ENCODE measurements at places on chromosomes 7 and 10. TPM values are rescaled to one million over a fixed set of nuclear protein-coding genes. Genes with fewer than 3 reads are reported as not detected.

Gene P4HA1
- 51.8 TPM for total RNA-seq

Gene LSM8
- total RNA-seq, result 49.9 TPM

Gene ZFAND4
- 11.5 TPM for total RNA-seq

Gene CALHM3
- total RNA-seq, result not detected

Gene BTBD16
- total RNA-seq, result not detected

Gene FAM25A
- not detected for total RNA-seq

Gene FOXK1
- 33.9 TPM for total RNA-seq

Gene CDHR1
- total RNA-seq, result 0.62 TPM

Gene CDK5
- total RNA-seq, result 16.7 TPM

Gene SCART1
- total RNA-seq, result 1.7 TPM

Gene MYOZ1
- total RNA-seq, result not detected

Gene COPS6
- 88.6 TPM for total RNA-seq

Gene PALD1
- 6.7 TPM for total RNA-seq

Gene LRRN3
- 6.7 TPM for total RNA-seq

Gene FBXL13
- total RNA-seq, result 0.32 TPM

Gene TRIL
- total RNA-seq, result not detected

Gene HMX2
- 0.28 TPM for total RNA-seq

Gene LHFPL3
- total RNA-seq, result not detected

Gene RBM48
- total RNA-seq, result 12.8 TPM

Gene UPK3BL2
- total RNA-seq, result 43.5 TPM

Gene CLEC5A
- not detected for total RNA-seq

Gene SKIDA1
- 0.54 TPM for total RNA-seq

Gene TAS2R5
- 1.4 TPM for total RNA-seq

Gene WDFY4
- 0.09 TPM for total RNA-seq

Gene GBX1
- total RNA-seq, result not detected

Gene RAB19
- 12.8 TPM for total RNA-seq

Gene CALCR
- total RNA-seq, result not detected

Gene KLF14
- total RNA-seq, result not detected

Gene LRGUK
- total RNA-seq, result 0.14 TPM

Gene EGR2
- total RNA-seq, result 46.0 TPM

Gene PNLIPRP2
- total RNA-seq, result not detected

Gene MINDY4
- 1.7 TPM for total RNA-seq

Gene GCK
- total RNA-seq, result 1.3 TPM

Gene NUTM2A
- total RNA-seq, result 0.64 TPM

Gene NKX6-2
- total RNA-seq, result not detected

Gene TRIM4
- total RNA-seq, result 25.7 TPM

Gene OPN1SW
- not detected for total RNA-seq

Gene CACNB2
- not detected for total RNA-seq

Gene HYAL4
- total RNA-seq, result 0.25 TPM

Gene BMPER
- not detected for total RNA-seq

Gene BICC1
- not detected for total RNA-seq

Gene CALML3
- not detected for total RNA-seq

Gene GNAT3
- total RNA-seq, result not detected

Gene EPC1
- total RNA-seq, result 31.0 TPM

Gene ITGA8
- total RNA-seq, result not detected

Gene HABP2
- total RNA-seq, result not detected

Gene NUTM2D
- total RNA-seq, result 1.5 TPM

Gene HILPDA
- 227 TPM for total RNA-seq

Gene GIMAP4
- 109 TPM for total RNA-seq

Gene EPO
- not detected for total RNA-seq

Gene ADRA2A
- total RNA-seq, result not detected
